ACHN (cell line): ENCODE measurements at places on chromosomes 1 and 21.

DNA sequence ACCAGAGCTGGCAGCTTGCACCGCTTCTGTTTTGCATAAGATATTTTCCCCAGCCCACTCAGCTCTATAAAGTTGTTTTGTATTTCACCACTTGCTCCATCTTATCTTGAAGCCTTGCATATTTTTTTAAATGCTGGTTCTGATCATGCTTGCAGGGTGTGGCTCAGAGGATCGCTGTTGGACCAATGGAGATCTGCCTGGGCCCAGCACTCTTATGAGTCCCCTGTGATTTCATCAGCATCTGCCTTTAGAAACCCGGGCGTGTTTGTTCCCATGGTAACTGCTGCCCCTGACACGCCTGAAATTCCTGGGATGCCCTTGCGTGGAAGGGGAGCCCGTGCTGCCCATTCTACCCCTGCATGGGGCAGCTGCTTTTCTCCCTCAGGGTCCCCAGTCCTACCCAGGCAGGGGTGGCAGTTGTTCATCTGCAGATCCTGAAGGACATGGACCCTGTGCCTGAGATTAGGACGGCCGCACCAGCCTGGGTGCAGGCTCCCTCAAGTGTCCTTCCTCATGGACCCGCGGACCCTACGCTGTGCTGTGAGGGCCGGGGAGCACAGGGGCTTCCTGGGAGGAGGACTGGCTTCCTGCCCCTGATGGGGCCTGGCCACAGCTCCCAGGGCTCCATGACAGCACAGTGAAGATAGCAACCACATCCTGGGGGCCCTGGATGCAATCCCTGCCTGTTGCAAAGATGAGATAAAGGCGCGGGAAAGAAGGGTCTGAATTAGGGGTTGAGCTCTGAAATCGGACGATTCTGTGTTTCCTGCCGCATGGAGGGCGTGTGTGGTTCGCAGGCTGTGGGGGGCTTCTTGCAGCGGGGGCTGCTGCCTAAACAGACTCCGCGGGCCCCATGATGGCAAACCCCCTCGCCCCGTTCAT is 226.5 kb downstream of the SDCCAG8 start:
- DNase-seq = peak; percentile 55

GRCh38 chr1:211487082-211487481 is 4.9 kb downstream of the RD3 start:
- DNase-seq = no peak

- DNase-seq = peak; percentile 37
These were observed 28.3 kb upstream of the A3GALT2 start for GRCh38 chr1:33349081-33349759.

GRCh38 chr1:114428083-114428754 is 82.8 kb downstream of the TRIM33 start:
- peak; percentile 22 for DNase-seq

DNA sequence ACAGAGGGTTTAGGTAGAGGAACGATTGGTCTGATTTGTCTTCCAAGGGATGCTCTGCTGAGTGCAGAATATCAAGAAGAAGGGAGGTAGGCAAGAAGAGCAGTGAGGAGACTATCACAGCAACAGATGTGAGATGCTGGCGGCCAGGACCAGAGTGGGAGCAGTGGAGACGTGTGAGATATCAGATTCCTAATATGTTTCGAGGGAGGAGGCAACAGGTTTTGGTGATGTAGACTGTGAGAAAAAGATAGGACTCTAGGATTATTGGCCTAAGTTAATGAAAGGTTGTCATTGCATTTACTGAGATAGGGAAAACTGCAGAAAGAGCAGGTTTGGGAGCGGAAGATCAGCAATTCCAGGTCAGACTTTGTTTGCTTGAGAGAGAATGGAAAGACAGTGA is 182.9 kb downstream of the FMN2 start:
- no peak for DNase-seq

DNA sequence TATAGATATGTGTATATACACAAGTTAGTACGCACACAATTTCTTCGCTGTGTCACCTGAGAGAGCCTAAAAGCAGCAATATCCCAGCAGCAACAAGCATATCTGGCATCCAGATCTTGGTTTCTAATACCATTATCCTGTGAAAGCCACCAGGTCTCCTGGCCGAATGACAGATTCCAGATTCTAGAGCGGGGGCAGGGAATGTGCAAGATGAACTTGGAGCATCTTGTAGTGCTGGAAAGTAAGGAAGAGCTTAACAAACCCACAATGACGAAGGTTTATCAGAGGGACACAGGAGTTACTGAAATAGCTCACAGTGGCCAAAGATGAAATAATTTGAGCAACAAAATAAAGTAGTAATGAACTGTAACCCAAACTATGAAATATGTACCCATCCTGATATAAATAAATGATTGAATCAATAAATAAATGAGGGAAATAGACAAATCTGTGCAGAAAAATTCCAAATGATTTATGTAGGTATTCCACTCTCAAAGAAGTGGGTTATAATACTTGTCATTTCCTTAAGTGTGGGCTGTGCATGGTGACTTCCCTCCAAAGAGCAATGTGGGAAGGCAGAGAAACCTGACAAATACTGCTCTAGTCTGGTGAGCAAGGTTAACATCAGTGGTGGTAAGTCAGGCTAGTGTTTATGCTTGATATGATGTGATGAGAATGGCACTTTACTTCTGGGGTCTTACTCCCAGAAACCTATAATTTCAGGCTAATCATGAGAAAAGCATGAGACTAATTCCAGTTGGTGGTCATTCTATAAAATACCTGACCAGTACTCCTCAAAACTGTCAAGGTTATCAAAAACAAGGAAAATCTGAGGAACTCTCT is 67.9 kb downstream of the LRRC8D start:
- DNase-seq = no peak

DNA sequence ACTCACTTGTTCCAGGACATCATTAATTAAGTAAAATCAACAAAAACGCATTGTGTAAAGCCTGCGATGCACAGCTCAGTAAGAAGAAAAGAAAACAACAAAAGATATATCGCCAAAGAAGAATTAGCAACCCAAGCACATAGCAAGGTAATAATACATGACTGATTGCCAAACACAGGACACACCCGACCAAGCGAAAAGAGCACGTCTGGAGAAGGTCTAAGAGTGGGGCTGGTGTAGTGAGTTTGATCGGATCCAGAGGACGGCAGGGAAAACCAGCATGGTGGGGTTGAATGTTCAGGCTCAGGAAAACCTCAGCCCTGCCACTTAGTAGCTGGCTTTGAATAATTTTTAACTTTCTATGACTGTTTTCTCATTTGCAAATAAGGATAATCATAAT is 69.8 kb downstream of the JAK1 start:
- DNase-seq = no peak

- DNase-seq = no peak
These were observed 101.1 kb downstream of the PAX7 start for GRCh38 chr1:18731591-18732235.

DNA sequence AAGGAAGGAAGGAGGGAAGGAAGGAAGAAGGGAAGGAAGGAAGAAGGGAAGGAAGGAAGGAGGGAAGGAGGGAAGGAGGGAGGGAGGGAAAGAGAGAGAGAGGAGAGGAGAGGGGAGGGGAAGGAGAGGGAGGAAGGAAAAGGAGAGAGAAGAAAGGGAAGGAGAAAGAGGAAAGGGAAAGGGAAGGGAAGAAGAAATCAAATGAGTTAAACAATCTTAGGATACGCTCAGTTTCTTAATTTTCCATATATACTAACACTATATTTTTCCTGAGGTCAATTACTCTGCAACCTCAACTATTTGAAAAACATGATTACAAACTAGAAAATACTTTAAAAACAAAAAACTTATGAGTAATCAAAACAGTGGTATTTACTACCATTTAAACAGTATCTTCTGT is 53.3 kb downstream of the SPATA6 start:
- DNase-seq = no peak

GRCh38 chr1:201299968-201300367 is 16.7 kb downstream of the PKP1 start:
- peak; percentile 68 for DNase-seq

GRCh38 chr1:159924025-159924790 is 1.1 kb downstream of the TAGLN2 start:
- peak; percentile 92 for DNase-seq

- DNase-seq = peak; percentile 49
These were observed 55.8 kb upstream of the SELENON start for GRCh38 chr1:25744140-25744581.

DNA sequence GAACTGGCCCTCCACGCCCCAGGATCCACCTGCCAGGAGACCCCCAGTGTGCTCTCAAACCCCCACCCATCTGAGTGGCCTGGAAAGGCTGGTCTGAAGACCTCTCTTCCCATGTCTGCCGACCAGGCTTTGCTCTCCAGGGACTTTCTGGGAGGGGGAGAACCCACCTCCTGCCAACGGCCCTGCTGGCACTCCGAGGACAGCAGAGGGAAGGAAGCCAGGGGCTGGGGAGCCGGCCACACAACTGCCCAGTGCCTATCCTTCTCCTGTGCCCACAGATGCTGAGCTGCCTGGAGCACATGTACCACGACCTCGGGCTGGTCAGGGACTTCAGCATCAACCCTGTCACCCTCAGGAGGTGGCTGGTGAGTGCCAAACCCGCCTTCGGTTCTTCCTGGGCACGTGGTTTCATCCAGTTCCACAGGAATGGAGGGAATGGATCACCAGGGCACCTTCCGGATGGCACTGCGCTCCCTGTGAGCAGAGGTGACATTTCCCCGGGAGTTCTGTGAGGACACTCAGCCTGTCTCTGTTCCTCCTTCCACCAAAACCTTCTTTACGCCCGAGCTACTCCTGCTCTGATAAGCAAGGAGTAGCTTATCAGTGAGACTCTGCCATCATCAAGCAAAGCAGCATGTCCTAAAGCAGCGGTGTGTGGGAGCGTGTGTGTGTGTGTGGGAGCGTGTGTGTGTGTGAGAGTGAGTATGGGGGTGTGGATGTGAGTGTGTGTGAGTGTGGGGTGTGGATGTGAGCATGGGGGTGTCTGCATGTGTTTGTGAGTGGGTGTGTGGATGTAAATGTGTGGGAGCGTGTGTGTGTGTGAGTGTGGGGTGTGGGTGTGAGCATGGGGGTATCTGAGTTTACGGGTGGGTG is 105.5 kb downstream of the PDE9A start:
- DNase-seq = no peak

DNA sequence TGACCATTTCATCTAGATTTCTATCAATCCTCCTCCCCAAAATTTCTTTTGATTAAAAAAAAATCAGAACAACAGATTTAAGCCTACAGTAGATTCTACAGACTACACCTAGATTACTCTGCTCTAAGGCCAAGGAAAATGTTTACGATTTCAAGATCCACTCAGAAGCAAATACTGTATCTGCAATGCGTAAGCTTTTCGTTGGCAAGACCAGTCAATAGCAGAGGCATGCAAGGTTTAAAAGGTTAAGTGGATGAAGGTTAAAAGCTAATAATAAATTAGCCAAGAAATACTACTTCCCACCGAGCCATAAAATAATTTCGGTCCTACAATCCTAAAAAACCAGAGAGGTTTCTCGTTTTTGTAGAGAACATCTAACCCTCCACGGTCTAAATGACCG is 1.3 kb downstream of the CLSTN1 start:
- DNase-seq = peak; percentile 29

DNA sequence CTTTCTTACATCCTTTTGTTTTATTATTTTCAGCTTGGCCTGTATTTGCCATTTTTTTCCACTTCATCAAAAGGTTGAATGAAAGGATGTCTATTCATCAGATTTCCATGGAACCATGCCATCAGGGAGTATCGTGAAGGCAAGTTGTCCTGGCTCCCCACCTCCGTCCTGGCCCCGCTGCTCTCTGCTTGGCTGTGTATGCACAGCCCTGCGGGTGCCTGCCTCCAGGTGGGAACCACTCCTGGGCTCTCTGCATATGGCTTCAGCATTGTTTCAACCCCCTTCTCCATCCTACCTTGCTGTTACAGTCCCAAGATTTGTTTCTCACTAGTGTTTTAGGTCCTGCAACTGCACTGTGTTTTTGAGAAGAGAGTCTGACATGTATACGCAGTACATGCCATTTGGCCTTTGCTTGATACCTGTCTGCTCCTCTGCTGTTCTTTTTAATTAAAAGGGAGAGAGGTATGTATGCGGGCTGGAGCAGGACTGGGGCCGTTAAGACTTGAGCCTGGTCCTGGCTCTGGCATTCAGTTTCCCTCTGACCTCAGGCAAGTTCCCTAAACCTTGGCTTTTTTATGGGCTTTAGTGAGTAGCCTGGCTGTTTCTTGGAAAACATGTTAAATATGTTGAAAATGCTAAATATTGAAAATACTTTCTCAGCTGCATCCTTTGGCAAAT is 69.9 kb upstream of the GCLM start:
- DNase-seq = no peak

DNA sequence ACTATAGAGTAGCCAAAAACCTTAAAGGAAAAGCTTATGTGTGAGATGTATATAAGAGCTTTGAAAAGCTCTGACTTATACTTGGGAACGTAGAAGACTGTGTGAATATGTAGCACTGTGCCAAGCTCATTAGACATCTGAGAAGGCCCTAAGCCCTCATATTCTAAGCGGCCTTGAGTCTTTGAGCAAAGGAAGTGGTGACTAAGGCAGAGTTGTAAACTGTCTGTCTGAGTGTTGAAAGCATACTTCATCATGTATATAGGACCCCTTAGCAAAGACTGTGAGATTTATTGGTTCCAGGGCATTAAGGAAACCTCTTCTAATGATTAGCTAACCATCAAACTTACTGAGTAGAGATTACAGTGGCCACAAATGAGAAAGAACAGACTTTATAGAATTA is 153.3 kb upstream of the LYPLAL1 start:
- no peak for DNase-seq

DNA sequence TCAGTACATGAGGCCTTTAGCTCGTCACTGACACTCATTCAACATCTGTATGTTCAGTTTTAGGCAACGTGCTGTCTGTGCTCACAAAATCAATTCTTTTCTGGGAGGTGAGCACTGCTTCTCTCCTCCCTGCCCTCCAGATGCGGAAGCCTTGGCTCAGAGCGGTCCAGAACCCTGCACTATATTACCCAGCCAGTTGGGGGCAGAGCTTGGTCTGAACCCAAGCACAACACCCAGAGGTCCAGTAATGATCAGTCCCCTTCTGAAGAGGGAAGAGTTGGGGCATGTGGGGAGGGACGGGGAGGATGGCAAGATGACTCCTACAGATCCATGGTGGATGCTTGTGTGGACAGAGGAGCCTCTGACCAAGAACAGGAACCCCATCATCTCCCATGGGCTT is 5.6 kb upstream of the DSCAM start:
- no peak for DNase-seq

GRCh38 chr21:15520811-15521643 is 208.8 kb upstream of the USP25 start:
- DNase-seq = peak; percentile 2

DNA sequence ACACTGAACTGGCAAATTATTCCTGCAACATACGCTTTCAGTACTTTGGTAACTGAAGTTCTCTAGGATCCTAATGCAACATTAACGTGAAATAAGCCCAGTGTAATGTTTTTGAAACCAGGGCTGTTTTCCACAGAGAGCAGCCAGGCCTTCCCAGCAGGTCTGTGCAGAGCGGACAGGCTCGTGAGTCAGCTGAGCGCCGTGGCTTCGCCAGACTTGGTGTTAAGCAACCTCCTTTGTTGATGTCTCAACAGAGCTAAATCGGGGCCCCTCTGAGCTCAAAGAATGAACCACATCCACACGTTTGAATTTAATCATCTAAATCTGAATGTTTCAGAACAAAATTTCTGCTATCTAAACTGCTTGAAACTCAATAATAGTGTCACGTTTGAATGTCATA is 181.8 kb upstream of the FMN2 start:
- no peak for DNase-seq
